Retinal pigment epithelial cell (primary cell): ENCODE measurements at places on chromosomes 16 and 17.
A peak's percentile ranks its signal among the peaks of the same experiment; 100 is the strongest.

DNA sequence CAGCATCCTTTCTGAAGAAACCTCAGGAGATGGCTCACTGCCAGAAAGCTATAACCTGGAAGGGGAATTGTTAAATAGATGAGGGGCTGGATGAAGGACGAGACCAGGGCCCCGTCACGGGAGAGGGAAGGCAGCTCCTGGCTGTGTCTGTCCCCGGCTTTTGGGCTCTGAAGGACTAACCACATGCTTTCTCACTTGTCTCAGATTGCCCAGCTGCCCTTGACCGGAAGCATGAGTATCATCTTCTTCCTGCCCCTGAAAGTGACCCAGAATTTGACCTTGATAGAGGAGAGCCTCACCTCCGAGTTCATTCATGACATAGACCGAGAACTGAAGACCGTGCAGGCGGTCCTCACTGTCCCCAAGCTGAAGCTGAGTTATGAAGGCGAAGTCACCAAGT is 14.5 kb downstream of the SERPINF1 start:
- DNase-seq = no peak

DNA sequence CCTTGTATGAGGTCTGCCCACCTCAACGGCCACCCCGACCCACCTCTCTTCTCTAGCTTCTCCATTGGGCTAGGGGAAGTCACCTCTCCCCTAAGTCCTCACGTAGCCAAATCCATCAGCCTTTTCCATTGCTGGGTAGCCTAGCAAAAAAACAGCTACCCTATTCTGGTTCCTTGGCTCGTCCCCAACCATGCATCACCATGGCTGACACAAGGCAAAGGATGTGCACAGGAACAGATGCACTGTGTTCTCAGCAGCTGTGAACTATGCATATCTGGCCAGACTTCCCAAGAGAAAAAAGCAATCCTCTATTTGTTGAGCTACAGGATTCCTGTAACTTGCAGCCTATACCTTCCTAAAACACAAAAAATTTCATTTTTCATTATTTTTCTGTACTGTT is 22.0 kb upstream of the FLCN start:
- DNase-seq = no peak

GRCh38 chr17:51270636-51271035 is 10.3 kb downstream of the UTP18 start:
- no peak for DNase-seq

DNA sequence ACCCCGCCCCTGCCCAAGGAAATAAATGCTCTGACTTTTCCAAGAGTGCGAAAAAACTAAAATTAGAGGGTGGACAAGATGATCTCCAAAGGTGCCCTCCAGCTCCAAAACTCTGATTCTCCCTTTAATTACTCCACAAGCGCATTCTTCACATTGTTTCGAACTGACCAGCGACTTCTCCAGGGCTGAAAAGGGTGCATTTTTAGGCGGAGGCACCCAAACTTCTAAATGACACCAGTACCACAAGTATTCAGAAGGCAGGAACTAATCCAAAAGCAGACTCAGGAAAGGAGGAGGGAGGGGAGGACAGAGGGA is 750 bp downstream of the ZFHX3 start:
- DNase-seq = no peak

DNA sequence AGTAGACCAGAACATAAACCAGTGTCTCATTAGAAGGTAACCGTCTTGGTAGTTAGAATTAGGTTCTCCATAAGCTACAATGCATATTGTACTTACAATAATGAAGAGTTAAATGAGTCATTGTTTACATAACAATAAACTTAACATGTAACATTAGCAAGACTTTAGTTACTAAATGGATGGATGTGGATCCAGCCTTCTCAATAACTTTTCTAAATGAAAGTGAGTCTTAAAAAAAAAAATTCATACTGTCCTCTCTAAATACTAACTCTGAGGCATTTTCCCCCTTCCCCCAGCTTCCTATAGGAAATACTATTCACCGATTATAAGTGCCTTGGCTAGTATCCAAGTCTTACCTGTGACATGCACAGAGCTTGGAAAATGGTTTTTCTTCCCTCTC is 155.3 kb downstream of the CYB561 start:
- DNase-seq = no peak

- DNase-seq = peak; percentile 58
Measured at GRCh38 chr17:62822080-62822904, 14.2 kb upstream of the MARCHF10 start.

GRCh38 chr16:75644240-75645012 is 3.0 kb downstream of the KARS1 start:
- no peak for DNase-seq

- DNase-seq = no peak
Measured at GRCh38 chr16:87854053-87854906, 15.0 kb downstream of the SLC7A5 start.

GRCh38 chr16:23276821-23277220 is 25.3 kb upstream of the SCNN1B start:
- DNase-seq = no peak

DNA sequence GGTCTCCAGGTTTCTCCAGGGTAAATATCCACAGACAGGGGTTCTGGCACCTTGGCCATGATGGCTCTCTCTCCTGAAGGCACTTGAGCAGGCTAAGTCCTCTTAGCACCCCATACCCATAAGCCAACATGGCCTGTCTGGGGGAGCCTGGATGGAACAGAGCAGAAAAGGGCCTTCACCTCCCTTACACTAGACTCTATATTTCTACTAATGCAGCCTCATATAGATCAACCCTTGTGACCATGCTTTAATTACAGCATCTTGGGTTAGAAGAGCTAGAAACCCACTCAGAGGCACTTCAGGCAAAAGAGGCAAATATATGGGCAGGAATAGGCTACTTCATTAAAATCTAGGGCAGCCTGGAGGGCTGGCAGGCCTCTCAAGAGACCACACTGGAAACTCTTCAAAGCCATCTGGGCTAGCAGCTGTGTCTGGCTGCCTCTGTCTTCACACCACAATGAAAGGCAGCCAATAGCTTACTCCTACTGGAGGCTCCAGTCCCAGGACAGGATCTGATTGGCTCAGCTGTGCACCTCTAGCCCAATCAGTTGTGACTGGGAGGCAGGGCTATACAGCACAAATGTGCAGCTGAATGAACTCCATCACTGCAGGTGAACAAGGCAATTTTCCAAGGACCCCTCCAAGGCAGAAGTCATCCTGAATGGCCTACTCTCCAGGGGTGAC is 4.7 kb upstream of the CDT1 start:
- no peak for DNase-seq

DNA sequence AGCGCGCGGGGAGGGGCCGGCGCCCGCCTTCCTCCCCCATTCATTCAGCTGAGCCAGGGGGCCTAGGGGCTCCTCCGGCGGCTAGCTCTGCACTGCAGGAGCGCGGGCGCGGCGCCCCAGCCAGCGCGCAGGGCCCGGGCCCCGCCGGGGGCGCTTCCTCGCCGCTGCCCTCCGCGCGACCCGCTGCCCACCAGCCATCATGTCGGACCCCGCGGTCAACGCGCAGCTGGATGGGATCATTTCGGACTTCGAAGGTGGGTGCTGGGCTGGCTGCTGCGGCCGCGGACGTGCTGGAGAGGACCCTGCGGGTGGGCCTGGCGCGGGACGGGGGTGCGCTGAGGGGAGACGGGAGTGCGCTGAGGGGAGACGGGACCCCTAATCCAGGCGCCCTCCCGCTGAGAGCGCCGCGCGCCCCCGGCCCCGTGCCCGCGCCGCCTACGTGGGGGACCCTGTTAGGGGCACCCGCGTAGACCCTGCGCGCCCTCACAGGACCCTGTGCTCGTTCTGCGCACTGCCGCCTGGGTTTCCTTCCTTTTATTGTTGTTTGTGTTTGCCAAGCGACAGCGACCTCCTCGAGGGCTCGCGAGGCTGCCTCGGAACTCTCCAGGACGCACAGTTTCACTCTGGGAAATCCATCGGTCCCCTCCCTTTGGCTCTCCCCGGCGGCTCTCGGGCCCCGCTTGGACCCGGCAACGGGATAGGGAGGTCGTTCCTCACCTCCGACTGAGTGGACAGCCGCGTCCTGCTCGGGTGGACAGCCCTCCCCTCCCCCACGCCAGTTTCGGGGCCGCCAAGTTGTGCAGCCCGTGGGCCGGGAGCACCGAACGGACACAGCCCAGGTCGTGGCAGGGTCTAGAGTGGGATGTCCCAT is 232.8 kb downstream of the SEC14L1 start:
- no peak for DNase-seq

GRCh38 chr16:78257376-78257728 is 157.9 kb downstream of the WWOX start:
- DNase-seq = no peak

DNA sequence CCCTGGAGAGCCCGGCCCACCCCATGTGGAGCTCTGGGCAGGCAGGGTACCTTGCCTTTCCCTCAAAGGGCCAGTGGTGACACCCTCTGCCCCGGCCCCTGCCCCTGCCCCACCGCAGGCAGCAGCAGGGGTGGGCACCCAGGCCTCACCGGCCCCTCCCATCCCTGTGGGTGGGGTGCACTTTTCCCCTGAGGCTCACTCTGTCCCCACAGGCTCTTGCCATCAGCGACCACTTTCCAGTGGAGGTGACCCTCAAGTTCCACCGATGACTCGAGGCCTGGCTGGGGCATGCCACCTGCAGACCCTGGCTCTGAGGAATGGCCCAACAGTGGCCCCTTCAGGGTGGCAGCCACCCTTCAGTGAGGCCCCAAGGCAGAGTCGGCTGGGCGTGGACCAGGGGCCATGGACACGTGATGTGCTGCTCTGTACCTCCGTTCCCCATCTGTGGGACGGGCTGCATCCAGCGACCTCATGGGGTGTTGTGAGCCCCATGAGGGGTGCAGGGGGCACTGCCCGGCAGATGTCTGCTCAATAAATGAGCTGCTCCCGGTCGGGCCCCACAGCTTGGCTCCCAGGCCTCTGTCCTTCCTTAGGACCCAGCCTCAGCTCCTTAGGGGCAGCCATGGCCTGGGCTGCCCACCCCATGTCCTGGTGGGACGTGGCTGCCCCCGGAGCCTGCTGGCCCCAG is 2.0 kb downstream of the DNASE1L2 start:
- no peak for DNase-seq
